COLO829 (cell line): ENCODE measurements at places on chromosomes 12 and 14.

GRCh38 chr12:47350062-47350408, 270.3 kb upstream of the AMIGO2 start:
- DNase-seq: no peak

DNA sequence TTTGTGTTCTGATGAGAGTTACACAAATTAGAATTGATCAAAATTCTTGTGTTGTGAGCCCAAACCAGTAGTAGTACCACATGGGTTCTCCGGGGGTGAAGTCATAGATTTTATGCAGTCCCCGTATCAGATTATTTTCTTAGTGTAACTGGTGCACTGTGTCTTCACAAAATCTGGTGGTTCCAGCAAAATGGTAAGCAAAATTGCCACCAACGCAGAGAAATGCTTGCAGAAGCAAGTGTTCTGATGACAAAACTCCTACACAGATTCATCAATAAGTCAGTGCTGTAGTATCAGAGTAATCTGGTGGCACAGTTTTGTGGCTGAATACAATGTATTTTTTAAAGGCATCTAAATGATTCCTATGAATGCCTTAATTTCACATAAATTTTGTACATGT, 1.3 kb upstream of the CACNA2D4 start:
- DNase-seq: no peak

DNA sequence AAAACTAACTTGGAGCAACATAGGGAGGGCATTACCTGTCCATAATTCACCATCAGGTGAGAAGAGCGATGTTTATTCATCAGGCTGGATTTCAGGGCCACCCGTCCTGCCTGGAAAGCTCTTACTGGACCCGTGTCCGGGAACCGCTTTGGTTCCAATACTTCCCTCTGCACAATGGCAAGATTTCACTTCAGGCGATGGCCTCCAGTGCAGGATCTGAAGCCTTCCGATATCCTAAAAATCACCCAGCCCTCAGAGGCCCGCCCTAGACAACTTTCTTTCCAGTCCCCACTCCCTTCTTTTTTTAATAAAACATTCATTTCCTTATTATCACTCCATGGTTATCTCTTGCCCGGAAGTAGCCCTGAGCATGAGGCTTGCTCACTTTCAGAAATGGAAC, 92.5 kb downstream of the BCL11B start:
- no peak for DNase-seq

GRCh38 chr12:124655698-124656516, 88.5 kb upstream of the NCOR2 start:
- DNase-seq: no peak

DNA sequence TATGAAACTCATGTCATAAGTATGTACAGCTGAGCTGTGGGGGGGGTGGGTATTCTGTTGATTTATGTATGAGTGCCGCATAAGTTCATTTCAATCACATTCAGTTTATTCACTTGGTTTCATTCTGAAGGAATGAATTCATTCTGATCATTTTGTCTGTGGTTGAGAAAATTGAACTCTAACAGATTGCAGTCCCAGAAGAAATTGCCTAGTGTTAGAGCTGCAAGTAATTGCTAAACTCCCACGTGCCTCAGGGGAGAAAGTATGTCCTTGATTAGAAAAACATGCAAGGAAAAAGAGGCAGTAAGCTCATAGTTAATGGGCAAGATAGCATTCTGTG, 442.4 kb upstream of the MGAT4C start:
- no peak for DNase-seq

GRCh38 chr14:94348836-94349235, 25.7 kb upstream of the SERPINA6 start:
- no peak for DNase-seq

DNA sequence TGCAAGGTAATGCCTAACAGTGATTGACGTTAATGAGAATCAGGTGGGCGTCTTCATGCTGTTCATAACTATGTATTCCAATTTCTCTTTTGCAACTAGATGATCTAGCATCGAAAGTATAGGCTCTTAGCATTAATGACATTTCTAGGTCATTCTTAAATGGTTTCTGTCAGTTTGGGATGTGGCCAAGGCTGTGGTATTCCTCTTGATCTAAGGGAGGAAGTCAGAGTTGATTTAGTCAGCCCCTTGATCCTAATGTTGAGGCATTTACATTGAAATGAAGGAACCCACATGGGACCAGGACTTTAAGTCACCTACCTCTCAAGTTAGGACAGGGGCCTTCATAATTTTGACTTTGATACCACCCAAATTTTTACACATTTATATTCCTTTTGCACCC, 448.1 kb downstream of the NPAS3 start:
- no peak for DNase-seq

GRCh38 chr14:87271331-87271730, 721.7 kb downstream of the GALC start:
- DNase-seq: peak; percentile 50

- no peak for DNase-seq
Observed at GRCh38 chr14:100299238-100299560, 7.0 kb downstream of the SLC25A29 start.

DNA sequence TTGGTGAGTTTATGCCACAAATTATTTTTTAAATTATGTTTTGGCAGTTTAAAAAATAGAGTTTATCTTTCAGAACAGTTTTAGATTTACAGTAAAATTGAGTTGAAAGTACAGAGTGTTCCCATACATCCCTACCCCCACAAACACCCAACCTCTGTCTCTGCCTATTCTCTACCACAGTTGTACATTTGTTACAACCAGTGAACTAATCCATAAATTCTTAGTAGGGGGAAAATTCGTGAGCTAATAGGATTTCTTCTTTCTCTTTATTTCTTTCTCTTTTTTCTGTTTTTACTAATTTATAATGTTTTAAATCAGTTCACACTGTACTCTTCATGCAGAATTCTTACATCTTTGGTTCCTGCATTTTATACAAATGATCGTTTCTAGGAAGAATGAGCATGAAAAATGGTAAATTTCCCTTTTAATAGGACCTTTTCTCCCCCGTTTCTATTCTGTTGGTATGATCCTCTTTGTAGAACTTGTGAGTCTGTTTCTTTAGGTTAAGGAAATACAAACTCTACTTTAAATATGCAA, 56.7 kb downstream of the MIPOL1 start:
- no peak for DNase-seq

DNA sequence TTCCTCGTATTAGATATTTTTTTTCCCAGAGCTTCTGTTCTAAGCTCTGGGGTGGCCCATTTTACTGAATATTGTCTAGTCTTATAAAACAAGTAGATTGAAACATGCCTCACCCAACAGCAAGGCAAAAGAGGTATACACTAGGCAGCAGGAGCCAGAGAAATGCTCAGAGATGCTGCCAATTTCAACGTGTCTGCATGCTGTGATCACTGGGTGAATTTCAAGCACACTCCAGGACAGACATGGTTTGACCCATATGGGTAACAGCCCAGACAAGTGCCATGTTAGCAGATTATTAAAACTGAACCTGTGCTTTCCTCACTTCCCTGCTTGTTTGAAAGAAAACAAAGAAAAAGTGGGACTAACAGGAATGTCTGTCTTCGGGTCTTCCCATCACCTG, 321.3 kb downstream of the MED13L start:
- DNase-seq: no peak

DNA sequence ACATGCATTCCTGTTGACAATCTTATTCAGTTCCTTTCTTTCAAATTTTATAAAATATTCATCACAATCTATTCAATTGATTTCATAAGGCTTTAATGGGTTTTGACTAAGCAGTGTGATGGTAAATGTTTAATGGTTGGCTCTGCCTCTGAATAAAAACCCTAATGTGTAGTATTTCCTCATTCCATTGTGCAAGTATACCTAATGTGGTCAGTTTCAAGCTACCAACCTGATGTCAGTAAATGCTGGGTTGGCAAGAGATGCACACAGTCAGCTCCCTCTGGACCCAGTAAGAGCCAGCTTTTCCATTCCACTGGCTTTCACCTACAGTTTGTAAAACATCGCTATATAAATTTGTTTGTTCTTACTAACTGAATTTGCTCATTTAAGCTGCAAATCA, 53.9 kb downstream of the METTL25 start:
- no peak for DNase-seq

DNA sequence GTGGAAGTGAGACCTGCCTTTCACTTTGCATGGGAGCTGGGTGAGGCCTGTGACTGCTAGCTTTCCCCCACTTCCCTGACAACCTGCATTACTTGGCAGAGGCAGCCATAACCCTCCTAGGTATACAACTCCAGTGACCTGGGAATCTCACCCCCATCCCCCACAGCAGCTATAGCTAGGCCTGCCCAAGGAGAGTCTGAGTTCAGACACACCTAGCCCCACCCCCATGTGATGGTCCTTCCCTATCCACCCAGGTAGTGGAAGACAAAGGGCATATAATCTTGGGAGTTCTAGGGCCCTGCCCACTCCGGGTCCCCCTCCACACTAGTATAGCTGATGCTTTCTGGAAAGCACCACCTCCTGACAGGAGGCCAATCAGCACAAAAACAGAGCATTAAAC, 6.3 kb upstream of the STRAP start:
- DNase-seq: no peak

DNA sequence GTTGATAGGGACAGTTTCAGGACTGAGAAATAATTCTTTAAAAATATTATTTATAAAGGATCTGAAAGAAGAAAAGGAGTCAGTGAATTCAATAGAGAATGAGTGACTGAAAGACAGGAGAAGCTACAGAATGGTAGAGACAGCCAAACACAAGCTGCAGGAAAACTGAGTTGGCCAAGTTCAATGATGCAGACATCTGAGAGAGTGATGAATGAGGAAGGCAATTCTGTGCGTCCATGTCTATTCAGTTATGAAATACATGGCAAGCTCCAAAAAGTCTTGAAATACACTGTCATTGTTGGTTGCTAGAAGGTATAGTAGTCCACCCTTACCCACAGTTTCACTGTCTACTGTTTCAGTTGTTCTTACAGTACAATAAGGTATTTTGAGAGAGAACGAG, 6.8 kb downstream of the LRRC74A start:
- DNase-seq: no peak

GRCh38 chr12:3644104-3644503, 108.8 kb downstream of the CRACR2A start:
- no peak for DNase-seq

DNA sequence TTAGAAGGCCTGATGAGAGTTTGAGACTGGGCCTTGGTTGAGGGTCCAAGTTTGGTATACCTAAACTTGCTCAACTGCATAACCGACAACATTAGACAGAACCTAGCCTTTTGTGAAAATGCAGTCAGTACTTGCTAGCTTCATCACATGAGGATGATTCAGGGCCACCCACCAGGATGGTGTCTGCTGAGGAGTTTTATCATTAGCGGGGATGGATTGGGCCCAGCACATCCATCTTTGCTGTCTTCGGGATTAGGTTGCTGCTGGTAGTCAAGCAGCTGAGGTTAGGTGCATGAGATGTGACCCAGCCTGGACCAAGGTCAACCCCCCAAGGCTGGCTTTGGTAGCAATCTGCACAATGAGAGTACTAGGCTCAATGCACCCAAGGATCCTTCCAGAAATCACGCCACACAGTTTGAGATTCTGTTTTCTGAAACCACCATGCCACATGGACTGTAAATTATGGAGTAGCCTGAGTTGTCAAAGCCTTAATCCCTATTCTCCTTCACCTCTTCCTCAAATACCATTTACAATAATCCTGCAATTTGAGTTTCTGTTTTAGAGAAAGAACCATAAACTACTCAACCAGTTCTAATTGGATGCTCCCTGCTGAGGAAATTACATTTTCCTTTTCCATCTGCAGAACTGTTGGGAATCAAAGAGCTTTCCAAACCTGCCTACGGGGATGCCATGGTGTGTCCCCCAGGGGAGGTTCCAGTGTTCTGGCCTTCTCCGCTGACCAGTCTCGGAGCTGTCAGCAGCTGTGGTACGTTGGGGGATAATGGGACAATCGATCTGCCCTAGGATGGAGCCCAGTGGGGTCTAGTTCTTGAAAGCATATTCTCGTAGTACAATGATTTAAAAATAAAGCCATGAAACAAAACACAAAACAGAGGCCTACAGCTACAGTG, 61.7 kb downstream of the DGLUCY start:
- DNase-seq: no peak

- DNase-seq: no peak
Observed at GRCh38 chr12:131565267-131566015, 145.4 kb upstream of the SFSWAP start.

DNA sequence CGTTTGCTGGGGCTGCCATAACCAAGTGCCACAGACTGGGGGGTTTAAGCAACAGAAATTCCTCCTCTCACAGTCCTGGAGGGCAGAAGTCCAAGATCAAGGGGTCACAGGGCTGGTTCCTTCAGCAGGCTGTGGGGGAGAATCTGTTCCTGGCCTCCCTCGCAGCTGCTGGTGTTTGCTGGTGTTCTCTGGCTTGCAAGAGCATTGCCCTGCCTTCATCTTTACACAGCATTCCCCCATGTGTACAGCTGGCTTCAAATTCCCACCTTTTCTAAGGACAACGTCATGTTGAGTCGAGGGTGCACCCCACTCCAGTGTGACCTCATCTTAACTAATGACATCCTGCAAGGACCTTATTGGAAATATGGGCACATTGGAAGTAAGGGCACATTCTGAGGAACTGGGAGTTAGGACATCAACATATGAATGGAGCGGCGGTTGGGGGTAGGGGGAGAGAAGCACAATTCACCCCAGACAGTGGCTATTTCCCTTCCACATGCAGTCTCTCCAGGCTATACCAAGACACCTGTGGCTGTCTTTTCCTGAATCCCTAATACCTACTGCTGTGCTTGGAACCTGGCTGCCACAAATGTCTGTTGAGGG, 123.6 kb downstream of the FOXN3 start:
- DNase-seq: no peak

DNA sequence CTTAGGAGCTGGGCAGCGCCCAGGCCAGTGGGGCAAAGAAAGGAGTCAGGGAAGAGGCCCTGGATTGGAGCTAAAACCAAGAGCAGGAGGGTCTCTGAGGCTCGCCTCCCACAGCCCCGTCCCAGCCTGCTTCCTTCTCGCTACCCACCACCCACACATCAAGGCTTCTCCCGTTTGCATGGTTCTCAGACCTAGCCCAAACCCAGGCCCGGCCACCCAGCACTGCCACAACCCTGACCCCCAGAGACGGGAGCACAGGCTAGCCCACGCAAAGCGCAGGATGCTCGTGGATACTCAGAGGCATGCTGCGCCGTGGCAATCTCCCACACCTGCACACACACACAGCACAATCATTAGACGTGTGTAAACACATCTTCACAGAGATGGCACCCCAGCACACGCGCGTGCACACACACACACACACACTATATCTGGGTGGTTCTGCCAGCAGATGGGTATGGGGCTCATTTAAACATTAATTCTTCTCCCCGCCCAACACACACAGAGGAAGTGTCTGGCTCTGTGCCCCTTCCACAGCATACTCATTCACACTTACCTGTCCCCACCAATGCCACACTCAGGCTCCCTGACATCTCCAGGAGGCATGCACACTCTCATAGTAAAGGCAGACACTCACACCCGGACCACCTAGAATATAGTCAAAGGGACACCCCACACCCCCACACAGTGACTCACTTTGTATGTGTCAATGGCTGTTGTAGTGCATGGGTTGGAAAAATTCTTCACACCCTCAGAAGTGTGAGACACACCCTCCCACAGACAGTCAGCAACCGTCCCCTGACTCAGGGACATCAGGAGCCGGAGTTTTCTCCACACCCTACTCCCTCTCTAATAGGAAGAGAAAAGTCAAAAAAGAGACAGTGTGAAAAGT, 1.1 kb downstream of the CARMIL3 start:
- no peak for DNase-seq

- DNase-seq: no peak
Observed at GRCh38 chr14:23697680-23698079, 61.5 kb downstream of the DHRS2 start.
